K562 (cell line): ENCODE measurements at places on chromosomes 13 and 19. TPM values are rescaled to one million over a fixed set of nuclear protein-coding genes. Genes with fewer than 3 reads are reported as not detected.

DNA sequence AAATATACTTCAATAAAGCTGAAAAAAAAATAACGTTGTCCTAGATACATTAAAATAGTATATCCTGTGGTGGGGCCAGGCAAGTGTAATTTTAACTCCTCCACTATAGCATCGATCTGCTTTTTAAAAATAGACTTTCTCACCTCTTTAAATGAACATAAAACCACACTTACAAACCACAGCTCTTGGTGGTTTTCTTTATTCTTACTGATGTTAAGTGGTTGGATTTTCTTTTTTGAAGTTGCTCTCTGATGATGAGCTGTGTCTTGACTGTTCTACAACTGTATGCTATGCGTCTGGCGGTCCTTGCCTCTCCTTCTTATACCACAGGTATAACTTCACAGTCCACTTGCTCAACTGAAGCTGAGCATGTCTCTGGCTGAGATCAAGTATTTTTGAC is 721.5 kb upstream of the KLHL1 start:
- no peak for DNase-seq

DNA sequence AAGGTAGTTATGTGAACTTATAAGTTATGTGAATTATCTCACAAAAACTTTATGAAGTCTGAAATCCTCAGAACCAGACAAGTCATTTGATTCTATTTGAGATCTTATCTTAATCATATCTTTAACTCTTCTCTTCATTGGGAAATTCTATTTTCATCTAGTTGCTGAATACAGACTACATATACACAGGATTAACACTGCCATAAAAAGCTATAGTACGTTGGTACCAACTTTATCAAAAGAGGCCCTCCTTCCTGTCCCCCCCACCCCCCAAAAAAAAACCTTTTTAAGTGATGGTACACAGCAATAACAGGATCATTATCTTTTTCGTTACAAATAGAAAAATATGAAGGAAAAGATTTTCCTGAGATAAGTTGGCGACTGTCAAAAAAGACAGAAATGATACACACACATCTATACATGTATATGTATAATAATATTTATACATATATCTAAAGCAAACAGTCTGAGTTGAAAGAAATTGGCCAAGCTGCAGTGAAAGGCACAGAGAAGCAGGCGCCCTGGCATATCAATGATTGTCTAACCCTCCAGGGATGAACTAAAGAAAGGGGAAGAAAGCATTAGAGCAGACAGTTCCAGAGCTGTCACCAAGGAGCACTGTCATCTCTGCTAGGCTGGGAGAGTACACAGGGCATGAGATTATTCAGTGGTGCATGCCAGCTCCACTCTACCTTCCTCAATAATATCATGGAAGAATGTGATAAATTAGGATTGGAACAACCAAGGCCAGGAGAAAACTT is 116.7 kb downstream of the KLF12 start:
- no peak for DNase-seq

DNA sequence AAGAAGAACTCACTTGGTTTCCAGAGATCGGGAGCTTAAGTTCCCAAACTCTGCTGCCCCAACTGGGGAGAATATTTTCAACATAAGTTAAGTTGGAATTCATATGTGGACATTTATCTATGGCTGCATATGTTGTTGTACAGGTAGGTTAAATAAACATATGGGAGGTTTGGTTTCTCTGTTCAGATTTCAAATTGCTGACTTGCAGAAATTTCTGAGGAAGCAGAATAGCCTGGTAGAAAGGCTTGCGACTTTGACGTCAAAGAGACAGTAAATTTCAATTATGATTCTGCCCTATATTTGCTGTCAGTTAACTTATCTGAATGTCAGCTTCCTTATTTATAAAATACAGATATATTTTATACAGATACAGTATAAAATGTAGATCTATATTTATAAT is 40.0 kb upstream of the TPP2 start:
- no peak for DNase-seq

DNA sequence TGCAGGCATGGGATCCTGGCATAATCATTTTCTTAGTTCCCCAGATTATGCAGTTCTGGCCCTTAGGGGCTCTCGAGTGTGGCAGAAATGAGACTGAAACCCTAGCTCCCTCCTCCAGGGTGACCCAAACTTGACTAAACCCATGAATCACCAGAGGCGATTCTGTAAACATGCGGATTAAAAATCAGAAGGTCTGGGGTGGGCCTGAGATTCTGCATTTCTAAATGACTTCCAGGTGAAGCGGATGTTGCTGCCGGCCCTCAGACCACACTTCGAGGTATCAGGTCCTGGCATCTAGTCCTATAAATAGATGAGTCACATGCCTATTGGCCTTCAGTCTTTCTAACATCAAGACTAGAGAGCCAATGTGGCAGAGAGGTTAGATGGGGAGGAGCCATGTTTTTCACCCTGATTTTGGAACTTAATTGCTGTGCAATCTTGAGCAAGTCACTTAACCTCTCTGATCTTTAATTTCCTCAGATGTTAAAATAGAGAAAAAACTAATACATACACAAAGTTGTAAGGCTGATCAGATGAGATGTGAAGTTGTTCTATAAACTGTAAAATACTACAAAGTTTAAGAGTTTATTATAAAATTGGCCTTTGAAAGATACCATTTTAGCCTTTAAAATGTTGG is 431.2 kb downstream of the FOXO1 start:
- no peak for DNase-seq

DNA sequence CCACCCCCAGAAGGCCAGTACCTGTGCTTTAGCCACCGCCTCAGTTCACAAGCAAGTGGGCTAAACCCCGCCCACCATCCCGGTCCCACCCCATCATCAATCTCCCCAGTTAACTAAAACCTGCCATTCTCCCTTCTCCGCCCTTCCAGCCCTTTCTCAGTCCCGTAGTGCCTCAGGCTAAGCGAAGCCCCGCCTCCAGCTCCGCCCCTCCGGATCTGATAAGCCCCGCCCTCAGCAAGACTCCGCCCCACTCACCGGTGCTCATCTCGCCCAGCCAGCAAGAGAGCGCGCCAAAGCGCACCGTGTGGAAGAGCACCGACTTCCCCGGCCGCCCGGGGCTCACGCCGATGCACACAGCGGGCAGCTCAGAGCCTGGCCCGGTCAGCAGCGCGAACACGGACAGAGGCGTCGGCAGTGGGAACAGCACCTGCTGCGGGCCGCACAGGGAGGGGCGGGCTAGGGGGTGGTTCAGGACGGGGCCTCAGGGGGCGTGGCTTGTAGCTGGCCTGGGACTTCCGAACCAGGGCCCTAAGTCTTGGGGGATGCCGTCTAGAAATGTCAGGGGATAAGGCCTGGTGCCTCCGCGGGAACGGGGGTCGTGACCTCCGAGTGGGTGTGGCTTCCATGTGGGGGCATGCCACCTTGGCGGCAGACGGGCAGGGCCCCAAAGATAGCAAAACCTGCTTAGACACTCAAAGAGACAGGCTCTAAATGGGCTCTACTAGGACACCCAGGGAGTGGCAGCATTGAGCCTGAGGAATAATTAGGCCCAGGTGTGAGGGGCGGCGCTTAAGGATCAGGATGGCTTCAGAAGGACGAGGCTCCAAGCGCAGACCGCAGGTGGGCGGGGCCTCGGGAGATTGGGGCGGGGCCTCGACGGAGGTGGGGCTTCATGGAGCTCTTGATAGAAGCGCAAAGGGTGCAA is 21.4 kb downstream of the MAP4K1 start:
- peak; percentile 95 for DNase-seq

GRCh38 chr19:51777570-51778462 is 16.8 kb downstream of the FPR2 start:
- DNase-seq, result peak; percentile 96

DNA sequence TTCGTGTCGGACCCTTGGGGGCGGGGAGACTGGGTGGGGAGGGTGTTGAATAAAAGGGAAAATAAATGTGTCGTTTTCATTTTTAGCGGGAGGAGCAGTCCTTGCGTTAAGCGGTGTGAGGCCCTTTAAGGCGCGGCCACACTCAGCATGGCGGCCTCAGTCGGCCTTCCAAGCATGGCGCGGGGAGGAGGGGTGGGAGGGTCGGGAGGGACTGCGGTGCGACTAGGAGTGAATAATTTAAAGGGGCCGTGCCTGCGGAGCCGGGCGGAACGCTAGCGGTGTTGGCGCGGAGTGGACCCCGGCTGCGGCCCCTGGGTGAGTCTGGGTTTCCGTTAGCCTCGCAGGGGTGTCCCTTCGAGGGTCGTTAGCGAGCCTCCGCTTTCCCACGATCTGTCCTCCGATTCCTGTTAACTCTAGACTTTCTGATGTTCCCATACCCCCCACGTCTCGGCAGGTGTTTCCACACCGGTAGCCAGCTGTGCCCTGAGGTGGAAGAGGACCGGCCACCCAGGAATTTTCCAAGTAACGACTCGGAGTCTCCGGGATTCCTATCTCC is 1.5 kb upstream of the PNPLA6 start:
- peak; percentile 93 for DNase-seq

GRCh38 chr13:19927117-19927748 is 31.3 kb upstream of the ZMYM2 start:
- no peak for DNase-seq

DNA sequence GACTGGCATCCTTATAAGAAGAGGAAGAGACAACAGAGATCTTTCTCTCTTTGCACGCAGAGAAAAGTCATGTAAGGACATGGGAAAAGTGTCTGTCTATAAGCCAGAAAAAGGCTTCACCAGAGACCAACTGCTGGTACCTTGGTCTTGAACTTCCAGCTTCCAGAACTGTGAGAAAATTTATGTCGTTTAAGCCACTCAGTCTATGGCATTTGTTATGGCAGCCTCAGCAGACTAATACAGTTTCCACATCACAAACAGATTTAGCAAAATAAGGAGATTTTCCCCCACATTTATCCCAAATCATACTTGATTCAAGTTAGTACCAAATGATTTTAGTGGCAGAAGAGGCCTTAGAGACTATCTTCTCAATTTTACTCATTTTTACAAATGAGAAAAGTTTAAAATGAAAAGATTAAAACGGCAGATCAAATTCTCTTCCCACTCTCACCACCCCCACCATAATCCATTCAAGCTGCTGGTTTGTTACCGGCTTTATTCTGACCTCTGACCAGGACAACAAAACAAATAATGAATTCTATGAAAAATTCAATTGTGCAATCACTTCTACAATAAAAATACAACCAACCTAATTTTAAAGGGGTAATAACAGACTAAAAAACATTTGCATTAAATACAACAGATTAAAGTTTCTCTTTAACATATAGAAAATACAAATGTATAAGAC is 316.3 kb downstream of the TBC1D4 start:
- no peak for DNase-seq

DNA sequence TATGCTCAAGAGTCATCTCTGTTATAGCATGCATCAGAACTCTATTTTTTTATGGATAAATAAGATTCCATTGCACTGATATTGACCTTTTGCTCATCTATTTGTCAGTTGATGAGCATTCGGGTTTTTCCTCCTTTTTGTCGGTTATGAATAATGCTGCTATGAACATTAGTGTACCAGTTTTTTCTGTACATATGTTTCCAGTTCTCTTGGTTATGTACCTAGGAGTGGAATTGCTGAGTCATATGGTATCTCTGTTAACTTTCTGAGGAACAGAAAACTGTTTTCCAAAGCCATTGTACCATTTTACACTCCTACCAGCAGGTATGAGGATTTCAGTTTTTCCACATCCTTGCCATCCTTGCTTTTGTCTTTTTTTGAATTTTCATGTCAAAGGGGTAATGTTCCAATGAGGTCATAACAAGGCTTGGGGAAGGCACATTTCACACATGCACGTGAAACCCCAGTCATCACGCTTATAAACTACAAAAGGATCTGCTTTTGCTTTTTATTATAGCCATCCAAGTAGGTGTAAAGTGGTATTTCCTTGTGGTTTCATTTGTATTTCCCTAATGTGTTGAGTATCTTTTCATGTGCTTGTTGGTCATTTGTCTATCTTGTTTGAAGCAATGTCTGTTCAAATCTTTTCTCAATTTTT is 14.6 kb downstream of the KBTBD7 start:
- DNase-seq, result no peak

GRCh38 chr13:106277484-106278154 is 257.8 kb downstream of the EFNB2 start:
- DNase-seq, result no peak

GRCh38 chr19:53980539-53981375 is 10.7 kb upstream of the CACNG6 start:
- peak; percentile 37 for DNase-seq

The PCDH20 gene
- polyA plus RNA-seq, result not detected in 2 replicates

The ELOF1 gene
- 99.8 and 115 TPM in 2 replicates for polyA plus RNA-seq

The ERCC5 gene
- 25.9 and 37.2 TPM in 2 replicates for polyA plus RNA-seq

The SOX1 gene
- polyA plus RNA-seq, result not detected in 2 replicates

The ZNF585A gene
- 8.5 and 9.1 TPM in 2 replicates for polyA plus RNA-seq

The TNNT1 gene
- 324 and 325 TPM in 2 replicates for polyA plus RNA-seq

The KLK14 gene
- polyA plus RNA-seq, result not detected in 2 replicates

The VSIG10L gene
- 5.3 and 5.4 TPM in 2 replicates for polyA plus RNA-seq

The PDX1 gene
- polyA plus RNA-seq, result not detected in 2 replicates

The ZNF439 gene
- not detected in 2 replicates for polyA plus RNA-seq

The ATP4A gene
- polyA plus RNA-seq, result not detected in 2 replicates
